ENCODE measurements at places on chromosomes 2 and 18. TPM values are rescaled to one million over a fixed set of nuclear protein-coding genes. Genes with fewer than 3 reads are reported as not detected.

The AMER3 gene
- total RNA-seq: not detected

The DLGAP1 gene
- total RNA-seq: not detected

The NT5DC4 gene
- not detected for total RNA-seq

The MAPK4 gene
- total RNA-seq: not detected

The ERBB4 gene
- not detected for total RNA-seq

The PROKR1 gene
- total RNA-seq: not detected

The MYO5B gene
- 0.23 TPM for total RNA-seq

The TXNDC2 gene
- not detected for total RNA-seq

The SLC4A5 gene
- total RNA-seq: 2.2 TPM

The NPAS2 gene
- total RNA-seq: 12.0 TPM

The SERPINB3 gene
- total RNA-seq: not detected

The GPR155 gene
- 8.6 TPM for total RNA-seq

The GALNT13 gene
- not detected for total RNA-seq

The MPV17 gene
- 93.4 TPM for total RNA-seq

The SLC16A14 gene
- 2.2 TPM for total RNA-seq

The SRD5A2 gene
- not detected for total RNA-seq

The INO80D gene
- total RNA-seq: 17.6 TPM

The PIGN gene
- total RNA-seq: 29.0 TPM

The INPP5D gene
- total RNA-seq: 53.4 TPM

The TYW5 gene
- total RNA-seq: 10.1 TPM

The LIMS3 gene
- 0.18 TPM for total RNA-seq

The LHCGR gene
- total RNA-seq: not detected

The NEU4 gene
- 0.89 TPM for total RNA-seq

The TBR1 gene
- not detected for total RNA-seq

The TTN gene
- total RNA-seq: 3.1 TPM

The PRKAG3 gene
- total RNA-seq: not detected

The AOX1 gene
- total RNA-seq: 0.65 TPM

The ABI2 gene
- 57.6 TPM for total RNA-seq

The CRACDL gene
- total RNA-seq: 0.59 TPM

The TMEM169 gene
- 1.8 TPM for total RNA-seq

The NRBP1 gene
- total RNA-seq: 74.3 TPM

The CDCA7 gene
- total RNA-seq: 80.4 TPM

The CYP27A1 gene
- total RNA-seq: 0.12 TPM

The ADAM23 gene
- 1.3 TPM for total RNA-seq

The SFXN5 gene
- total RNA-seq: 4.5 TPM

The CRYGC gene
- total RNA-seq: not detected

The SKOR2 gene
- total RNA-seq: 0.21 TPM

The SERPINB4 gene
- not detected for total RNA-seq

The GATA6 gene
- not detected for total RNA-seq

The UGT1A7 gene
- total RNA-seq: not detected

The LINC00305 gene
- not detected for total RNA-seq

The RGPD4 gene
- total RNA-seq: 0.14 TPM

The GRHL1 gene
- 0.27 TPM for total RNA-seq

The GNAL gene
- 0.07 TPM for total RNA-seq

The ATP5MC3 gene
- total RNA-seq: 386 TPM

The CCDC68 gene
- total RNA-seq: not detected

The PPP1R1C gene
- total RNA-seq: not detected

The SKA1 gene
- total RNA-seq: 38.6 TPM

The SERPINE2 gene
- total RNA-seq: 30.9 TPM

The VSNL1 gene
- not detected for total RNA-seq

The PAX8 gene
- total RNA-seq: 1.4 TPM

The LYPD6 gene
- total RNA-seq: not detected

The PSMA8 gene
- total RNA-seq: 1.4 TPM

The TPO gene
- total RNA-seq: not detected

The FBXO48 gene
- total RNA-seq: 2.0 TPM

The DAW1 gene
- total RNA-seq: not detected

The CNDP1 gene
- total RNA-seq: not detected

The SLC11A1 gene
- 0.05 TPM for total RNA-seq

Measured in activated CD4-positive, alpha-beta T cell treated with anti-CD3 and anti-CD28 coated beads for 36 hours (primary cell).